Stimulated activated CD4-positive, alpha-beta T cell treated with anti-CD3 and anti-CD28 coated beads, Interleukin-1b, Interleukin-23, amount 100 ng/mL, for 1 hour (primary cell): ENCODE measurements at places on chromosomes 16 and 17.

GRCh38 chr17:55990332-55991006 lies 162.8 kb upstream of the ANKFN1 start:
- no peak for DNase-seq

DNA sequence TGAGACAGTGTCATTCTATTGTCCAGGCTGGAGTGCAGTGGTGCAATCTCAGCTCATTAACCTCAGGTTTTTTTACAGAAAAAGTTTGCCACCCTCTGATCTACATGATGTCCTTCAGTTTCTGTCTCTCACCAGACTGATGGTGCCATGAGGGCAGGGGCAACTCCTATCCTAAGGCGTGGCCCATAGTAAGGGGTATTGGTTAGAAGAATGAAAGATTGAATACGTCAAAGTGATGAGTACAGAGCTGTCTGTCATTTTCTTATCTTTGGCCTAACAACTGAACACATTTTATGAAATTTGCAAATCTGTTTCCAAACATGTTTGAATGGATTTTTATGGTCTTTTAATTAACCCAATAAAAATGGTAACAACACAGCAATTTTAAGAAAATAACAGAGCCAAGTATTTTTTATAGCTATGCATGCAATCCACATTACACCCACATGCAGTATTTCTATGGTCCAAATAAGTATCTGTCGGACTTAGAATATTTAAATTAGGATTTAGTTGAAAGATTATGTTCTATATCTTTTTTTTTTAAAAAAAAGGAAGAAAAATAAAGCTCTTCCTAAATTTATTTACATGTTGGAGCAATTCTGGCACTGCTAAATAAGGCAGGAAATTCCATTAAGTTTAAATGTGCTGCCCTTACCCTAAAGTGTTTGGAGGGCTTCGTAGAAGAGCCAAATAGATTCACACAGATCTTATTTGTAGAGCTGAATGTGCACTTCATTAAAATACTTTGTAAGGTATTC lies 192.8 kb downstream of the WWOX start:
- DNase-seq: no peak

- DNase-seq: no peak
These were observed 547 bp downstream of the PLCD3 start for GRCh38 chr17:45131616-45132319.

- DNase-seq: no peak
These were observed 8.6 kb upstream of the LHX1 start for GRCh38 chr17:36928471-36929345.

DNA sequence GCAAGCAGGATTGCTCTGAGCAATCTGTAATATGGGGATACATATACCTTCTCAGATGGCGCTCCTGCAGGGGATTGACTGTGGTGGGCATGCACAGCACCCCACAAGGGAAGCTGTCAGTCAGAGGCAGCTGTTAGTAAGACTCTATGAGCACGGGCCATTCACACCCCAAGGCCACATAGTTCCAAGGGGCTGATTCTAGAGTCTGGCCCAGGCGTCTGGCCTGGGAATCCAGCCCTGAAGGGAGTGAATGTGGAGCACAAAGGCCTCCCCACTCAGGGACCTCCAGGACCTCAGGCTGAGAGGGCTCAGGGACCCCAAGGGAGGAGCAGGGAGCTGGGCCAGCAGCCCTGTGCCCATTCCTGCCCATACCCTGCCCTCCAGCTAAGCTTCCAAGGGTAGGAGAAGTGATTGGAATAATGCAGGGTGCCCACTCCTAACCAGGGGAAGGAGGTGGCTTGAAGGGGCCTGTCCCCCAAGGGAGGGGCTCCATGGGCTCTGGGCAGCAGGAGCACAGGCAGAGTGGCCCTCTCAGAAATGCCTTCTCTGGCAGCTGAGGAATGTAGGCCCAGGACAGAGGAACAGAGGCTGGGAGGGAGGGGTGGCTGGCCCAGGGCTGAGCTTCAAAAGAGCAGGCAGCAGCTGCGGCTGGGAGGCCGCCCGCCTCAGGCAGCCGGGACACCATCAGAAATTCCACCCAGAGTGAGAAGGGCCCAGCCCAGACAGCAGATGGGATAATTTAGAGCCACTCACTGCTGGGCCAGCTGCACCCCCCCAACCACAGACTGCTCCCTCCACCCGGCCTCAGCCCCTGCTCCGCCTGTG lies 48.9 kb upstream of the MRPS23 start:
- no peak for DNase-seq

DNA sequence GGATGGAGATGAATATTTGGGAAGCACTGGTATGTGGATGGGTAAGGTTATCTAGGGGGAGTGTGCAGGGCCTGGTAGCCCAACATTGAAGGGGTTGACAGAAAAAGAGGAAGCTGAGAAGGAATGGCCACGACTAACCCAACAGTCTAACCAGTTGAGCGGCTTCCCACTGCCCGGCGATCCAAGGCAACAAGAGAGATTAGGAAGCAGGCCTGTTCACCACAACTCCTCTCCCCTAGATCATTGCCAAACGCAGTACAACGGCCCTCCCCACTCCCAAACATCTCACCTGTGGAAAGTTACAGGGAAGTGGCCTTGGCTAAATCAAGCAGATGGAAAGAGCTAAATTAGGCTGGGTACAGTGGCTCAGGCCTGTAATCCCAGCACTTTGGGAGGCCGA lies 11.2 kb upstream of the RANGRF start:
- DNase-seq: no peak

GRCh38 chr16:84120023-84120422 lies 3.3 kb upstream of the MBTPS1 start:
- no peak for DNase-seq

- no peak for DNase-seq
These were observed 22.2 kb downstream of the TEX2 start for GRCh38 chr17:64240741-64241347.

- no peak for DNase-seq
These were observed 6.5 kb downstream of the IRX5 start for GRCh38 chr16:54936979-54937670.

- DNase-seq: no peak
These were observed 6.4 kb downstream of the CACNG5 start for GRCh38 chr17:66841328-66841727.

GRCh38 chr17:71726341-71726740 lies 394.5 kb upstream of the SOX9 start:
- DNase-seq: no peak

- DNase-seq: no peak
These were observed 76.8 kb downstream of the AIPL1 start for GRCh38 chr17:6358131-6358530.

- DNase-seq: no peak
These were observed 35.1 kb upstream of the IL21R start for GRCh38 chr16:27366687-27367460.

DNA sequence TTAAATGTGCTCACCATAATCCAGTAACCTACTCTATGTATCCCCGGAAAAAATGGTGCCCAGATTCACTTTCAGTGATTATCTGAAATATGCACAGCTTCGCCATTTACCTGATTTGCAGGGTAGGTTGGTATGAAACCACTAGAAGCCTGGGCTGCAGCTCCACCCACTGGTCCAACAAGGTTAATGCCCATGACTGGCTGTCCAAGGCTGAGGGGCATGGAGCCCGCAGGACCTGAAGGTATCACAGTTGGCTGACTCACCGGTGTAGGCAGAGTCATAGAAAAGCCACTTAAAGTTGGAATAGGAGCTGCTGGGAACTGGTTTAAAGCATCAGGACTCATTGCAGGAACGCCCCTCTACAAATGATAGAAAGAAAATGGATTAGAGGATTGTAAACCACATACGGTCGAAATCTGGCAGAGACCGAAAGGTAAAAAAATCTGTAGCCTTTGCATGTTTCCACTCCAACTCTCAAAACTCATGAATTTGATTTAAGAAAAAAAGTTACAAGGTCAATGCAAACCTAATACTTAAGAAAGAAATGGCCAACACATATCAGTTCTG lies 38.6 kb downstream of the SYNRG start:
- DNase-seq: no peak

GRCh38 chr17:3857261-3858105 lies 11.4 kb upstream of the NCBP3 start:
- no peak for DNase-seq
